ENCODE measurements at places on chromosomes 5 and 9.

DNA sequence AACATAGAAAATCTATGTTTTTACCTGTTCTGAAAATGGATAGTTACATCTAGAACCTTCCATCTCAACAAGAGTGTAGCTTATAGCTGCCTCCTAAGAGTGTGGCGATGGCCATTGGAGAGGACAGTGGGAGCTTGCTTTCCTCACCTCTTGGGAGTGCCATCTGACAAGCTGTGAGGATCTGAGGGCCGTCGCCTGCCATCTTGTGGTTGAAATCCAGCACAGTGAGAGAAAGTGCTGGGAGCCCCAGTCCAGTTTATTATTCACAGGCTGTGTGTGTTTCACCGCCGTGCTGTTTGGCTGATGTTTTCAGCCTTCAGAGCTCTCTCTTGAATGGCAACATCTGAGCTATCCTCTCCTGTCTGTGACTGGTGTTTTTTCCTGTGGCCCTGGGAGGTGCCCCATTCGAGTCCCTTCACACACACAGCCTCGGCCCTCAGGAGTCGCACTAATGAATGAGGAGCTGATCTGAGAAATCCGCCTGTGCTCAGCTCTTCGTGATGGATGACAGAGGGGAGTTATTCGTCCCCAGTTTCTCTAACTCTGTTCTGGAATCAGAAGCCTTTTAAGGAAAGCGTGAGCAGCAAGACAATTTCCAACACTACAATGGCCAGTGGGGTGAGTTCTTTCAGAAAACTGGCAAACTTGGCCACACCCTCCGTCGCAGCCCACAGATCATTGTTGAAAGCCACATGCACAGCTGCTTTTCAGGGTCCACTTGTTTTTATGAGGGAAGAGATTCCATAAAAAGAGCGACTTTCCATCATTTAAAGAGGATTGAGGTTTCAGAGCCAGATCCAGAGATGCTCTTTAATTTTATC is 170.3 kb downstream of the PDZD2 start:
- DNase-seq: peak; percentile 59

DNA sequence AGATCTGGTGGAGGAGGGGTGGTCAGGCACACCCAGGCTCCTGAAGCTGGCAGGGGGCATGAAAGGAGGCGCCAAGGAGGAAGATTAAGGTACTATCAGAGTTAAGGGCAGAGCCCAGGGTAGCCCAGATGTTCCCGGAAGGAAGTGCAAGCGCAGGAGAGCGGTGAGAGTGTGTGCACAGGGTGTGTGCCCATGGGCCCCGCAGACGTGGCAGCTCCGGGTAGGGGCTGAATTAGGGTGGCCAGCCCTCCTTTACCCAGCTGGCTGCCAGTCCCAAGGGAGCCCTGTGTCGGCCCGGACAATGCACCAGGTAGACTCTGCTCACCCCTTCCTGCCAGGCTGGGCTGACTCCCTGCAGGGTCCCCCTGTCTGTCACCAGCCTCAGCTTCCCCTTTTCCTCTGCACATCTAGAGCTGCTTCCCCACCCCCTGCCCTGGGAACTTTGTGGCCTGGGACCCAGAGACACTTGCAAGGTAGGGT is at the start of gene SMIM33:
Gene SMIM33, plus strand, starts transcription at position 184 of the 480 bp plus-strand sequence. Its CDS starts 118 bp downstream, at position 302.
- DNase-seq: no peak

GRCh38 chr9:70120834-70121510 is 77.3 kb downstream of the MAMDC2 start:
- no peak for DNase-seq

- DNase-seq: no peak
These were observed 24.5 kb upstream of the NRARP start for GRCh38 chr9:137326445-137327065.

DNA sequence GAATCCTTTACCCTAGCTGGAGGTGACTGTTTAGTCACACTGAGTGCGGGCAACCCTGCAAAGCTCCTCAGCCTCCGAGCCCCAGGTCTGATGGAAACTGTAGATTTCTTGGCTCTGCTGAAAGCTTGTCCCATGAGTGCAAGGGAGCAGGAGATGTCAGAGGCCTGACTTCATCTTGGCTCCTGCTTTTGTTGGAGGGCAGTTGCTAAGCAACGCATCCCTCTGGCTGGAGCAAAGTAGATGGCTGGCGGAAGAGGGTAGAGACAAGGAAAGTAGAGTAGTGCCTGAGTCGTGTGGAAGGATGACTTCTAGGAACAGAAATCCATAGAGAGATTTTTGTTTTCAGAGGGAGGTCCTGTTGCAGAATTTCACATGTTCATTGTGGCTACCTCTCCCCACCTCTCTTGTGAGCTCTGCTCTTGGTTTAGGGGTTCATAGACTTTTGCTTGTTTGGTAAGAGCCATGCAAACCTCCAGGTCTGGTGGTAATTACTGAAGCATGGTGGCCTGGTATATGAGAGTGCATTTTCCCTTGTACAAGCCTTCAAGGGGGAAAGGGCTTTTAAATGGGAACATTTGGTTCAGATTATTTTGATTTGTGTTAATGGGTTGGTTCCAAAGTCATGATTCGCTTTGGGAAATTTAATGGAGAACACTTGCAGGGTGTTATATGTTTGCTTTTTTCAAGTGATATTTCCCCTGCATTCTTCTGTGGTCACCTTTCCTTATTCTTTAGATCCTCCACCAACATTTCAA is 71.5 kb downstream of the ARHGAP26 start:
- DNase-seq: no peak

- no peak for DNase-seq
These were observed 13.3 kb downstream of the MYOZ3 start for GRCh38 chr5:150674341-150674821.

Data from SHP77 treated with DMSO at 0.1 percent for 48 hours (cell line).